ENCODE measurements at places on chromosomes 4 and X.

DNA sequence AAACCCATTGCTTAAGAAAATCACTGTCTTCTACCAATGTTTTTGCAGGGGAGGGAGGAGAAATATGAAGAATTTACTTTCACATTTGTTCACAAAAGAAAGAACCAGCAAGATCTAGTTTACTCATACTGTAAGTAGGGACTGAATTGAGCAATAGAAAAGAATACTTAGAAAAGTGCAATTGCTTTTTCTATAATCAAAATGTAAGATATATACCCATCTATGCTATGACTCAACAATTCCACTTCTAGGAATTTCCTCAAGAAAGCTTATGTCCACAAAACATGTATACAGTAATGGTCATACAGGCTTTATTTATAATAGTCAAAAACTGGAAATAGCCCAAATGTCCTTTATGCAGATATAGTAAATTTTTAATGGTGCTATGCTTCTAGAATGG is 196.4 kb downstream of the LRBA start:
- no peak for DNase-seq

DNA sequence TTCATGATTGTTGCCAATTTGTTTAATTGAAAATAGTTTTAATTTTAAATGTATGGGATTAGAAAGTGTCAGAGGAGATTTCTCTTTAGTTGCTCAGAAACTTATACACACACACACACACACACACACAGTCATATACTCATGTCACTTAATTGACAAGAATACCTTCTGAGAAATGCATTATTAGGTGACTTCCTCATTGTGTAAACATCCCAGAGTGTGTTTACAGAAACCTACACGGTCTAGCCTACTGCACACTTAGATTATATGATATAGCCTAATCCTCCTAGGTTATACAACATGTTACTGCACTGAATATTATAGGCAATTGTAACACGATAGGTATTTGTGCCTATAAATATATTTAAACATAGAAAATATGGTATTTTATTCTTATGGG is 1327.4 kb downstream of the FSTL5 start:
- no peak for DNase-seq

- no peak for DNase-seq
These were observed 420.8 kb downstream of the ARHGAP24 start for GRCh38 chr4:85895755-85896154.

GRCh38 chr4:123444290-123444731 is 47.7 kb downstream of the SPRY1 start:
- peak; percentile 60 for DNase-seq

DNA sequence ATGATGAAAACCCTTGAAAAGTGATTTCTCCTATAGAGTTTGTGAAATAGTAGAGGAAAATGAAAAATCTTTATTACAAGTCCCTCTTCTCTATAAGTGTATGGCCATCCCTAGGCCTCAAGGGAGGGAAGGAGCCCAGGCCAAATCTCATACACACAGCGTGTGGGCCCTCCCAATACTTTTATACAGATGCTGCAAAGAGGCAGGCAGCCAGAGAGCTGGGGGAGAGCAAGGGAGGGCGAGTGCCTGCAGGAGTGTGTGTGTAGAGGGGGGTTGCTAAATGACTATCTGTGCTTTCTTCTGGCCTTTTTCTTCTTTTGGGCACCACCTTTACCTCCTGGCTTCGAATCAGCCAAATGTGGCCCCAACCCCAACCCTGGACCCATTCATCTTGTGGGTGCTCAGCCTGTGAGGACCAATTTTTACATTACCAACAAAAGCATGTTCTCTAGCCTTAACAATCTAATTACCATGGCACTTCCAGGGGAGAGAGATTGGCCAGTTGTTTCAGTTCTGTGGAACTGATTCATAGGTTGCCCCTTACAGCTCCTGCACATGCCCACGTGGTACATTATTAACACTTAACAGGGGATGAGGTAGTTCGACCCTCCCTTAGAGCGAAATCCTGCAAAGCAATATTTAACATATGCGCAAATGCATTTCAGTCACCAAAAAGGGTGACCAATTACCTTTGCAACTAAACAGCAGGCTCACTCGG is 2.0 kb downstream of the GPC3 start:
- no peak for DNase-seq

GRCh38 chrX:68940601-68941000 is 111.8 kb downstream of the EFNB1 start:
- DNase-seq = no peak

GRCh38 chr4:81215931-81216330 is 909 bp upstream of the PRKG2 start:
- no peak for DNase-seq

GRCh38 chrX:76439188-76439587 is 11.7 kb downstream of the MAGEE1 start:
- DNase-seq = no peak

DNA sequence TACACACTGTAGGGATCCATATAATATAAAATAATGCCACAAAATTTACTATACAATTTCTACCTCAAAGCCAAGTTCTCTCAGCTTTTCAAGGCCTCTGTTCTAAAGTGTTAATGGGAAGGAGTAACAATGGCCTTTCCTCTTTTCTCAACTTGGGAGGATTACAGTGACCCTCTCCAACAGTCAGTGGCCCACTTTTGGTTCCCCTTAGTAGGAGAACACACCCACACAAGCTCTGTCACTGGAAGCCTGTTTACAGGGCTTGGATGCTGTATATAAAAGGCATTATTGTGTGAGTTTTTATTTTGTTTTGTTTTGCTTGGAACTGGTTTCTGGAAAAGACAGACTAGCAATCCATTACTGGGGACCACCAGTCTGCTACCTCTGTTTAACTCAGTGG is 1.8 kb downstream of the ARHGEF6 start:
- DNase-seq = no peak

GRCh38 chr4:165861363-165861762 is 11.7 kb upstream of the TLL1 start:
- no peak for DNase-seq

DNA sequence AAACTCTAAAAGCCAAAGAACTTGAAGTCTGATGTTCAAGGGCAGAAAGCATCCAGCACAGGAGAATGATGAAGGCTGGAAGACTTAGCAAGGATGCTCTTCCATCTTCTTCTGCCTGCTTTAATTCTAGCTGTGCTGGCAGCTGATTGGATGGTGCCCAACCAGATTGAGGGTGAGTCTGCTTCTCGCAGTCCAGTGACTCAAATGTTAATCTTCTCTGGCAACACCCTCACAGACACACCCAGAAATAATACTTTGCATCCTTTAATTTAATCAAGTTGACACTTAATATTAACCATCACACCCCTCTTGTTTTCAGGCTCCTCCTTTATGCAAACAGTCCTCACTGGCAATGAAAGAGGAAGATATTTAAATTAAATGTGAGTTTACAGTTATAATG is 321.7 kb downstream of the TEX13C start:
- DNase-seq = no peak

DNA sequence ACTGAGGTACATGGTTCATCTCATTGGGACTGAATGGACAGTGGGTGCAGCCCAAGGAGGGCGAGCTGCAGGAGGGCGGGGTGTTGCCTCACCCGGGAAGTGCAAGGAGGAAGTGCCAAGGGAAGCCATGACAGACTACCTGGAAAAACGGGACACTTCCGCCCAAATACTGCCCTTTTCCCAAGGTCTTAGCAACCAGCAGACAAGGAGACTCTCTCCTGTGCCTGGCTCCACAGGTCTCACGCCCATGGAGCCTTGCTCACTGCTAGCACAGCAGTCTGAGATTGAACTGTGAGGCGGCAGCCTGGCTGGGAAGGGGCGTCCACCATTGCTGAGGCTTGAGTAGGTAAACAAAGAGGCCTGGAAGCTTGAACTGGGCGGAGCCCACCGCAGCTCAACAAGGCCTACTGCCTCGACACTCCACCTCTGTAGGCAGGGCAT is 14.7 kb upstream of the USP53 start:
- DNase-seq = no peak

DNA sequence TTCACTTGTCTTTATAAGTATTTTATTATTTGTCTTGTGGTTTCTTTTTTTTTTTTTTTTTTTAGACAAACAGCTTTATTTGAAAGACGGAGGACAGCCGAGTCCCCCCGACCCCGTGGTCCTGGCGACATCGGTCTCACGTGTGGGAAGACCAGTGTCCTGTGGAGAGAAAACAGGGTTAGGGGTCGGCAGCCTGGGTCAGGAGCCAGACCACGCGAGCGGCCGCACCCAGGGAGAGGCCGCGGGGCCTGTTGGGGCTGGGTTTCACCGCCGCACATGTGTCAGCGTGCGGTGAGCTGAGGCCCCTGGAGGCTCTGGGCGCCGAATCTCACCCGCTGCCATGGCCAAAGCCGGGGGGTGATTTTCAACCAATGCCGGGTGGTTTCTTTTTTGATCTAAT is 17.8 kb upstream of the RAB33B start:
- DNase-seq = no peak

- no peak for DNase-seq
These were observed 98.2 kb downstream of the USP46 start for GRCh38 chr4:52560844-52561280.

DNA sequence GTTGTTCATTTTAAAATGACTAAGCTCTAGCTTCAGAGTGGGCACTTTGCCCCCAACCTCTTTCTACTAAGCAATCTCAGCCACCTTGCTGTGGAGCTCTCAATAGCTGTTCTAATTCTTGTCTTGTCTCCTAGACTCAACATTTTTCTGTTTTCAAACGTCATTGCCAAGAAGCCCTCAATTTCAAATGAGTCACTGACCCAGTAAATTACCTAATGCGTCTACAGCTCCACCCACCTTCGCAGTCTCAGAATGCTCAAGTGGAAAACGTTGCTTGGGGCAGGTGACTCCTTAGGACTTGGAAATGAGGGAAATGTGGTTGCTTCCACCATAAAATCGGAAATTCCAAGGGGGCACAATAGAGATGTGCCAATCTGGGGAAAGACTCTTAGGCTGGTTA is 59.0 kb downstream of the ING2 start:
- no peak for DNase-seq

DNA sequence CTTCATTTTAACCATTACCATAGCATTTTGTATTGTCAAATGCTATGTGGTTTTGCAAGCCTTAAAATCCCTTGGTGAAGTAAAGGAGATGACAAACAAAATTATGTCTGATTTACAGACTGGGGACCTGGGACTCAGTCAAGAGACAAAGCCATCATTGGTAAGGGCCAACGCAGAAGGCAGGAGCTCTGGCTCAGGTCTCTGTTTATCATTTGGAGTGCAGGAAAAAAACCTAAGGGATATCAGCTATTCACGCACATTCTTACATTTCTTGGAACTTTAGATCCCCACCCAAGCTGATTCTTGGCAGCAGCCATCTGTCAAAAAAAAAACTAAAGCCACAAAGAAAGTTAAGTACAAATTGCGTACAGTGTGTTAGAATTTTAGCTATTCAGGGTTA is 731.9 kb downstream of the STPG2 start:
- no peak for DNase-seq

DNA sequence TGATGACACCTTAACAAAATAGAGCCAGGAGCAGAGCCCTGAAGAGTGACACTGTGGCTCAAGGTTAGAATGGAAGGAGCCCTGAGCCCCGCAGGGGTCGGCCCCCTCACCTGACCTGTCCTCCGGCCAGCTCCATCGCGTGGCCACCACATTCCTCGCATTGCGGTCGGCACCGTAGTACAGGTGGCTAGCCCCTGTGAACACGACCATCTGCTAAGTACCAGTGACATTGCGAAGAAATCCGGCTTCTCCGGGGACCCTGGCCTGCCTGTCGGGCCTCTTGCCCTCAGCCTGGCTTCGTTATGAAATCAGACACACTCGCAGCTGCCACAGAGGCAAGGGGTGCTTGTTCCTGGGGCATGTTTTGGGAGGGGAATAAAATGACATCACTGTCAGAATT is 179.0 kb downstream of the AFAP1 start:
- DNase-seq = no peak
